ENCODE measurements at places on chromosomes 5 and 9.

- no peak for DNase-seq
Measured at GRCh38 chr5:173743641-173744343, 127.3 kb upstream of the BOD1 start.

GRCh38 chr5:142038735-142039134 lies 25.9 kb upstream of the GNPDA1 start:
- DNase-seq: no peak

- DNase-seq: no peak
Measured at GRCh38 chr5:65811004-65811403, 89.0 kb downstream of the NLN start.

GRCh38 chr5:72151646-72152045 lies 44.4 kb downstream of the MAP1B start:
- no peak for DNase-seq

GRCh38 chr5:41532485-41532884 lies 22.1 kb upstream of the PLCXD3 start:
- no peak for DNase-seq

DNA sequence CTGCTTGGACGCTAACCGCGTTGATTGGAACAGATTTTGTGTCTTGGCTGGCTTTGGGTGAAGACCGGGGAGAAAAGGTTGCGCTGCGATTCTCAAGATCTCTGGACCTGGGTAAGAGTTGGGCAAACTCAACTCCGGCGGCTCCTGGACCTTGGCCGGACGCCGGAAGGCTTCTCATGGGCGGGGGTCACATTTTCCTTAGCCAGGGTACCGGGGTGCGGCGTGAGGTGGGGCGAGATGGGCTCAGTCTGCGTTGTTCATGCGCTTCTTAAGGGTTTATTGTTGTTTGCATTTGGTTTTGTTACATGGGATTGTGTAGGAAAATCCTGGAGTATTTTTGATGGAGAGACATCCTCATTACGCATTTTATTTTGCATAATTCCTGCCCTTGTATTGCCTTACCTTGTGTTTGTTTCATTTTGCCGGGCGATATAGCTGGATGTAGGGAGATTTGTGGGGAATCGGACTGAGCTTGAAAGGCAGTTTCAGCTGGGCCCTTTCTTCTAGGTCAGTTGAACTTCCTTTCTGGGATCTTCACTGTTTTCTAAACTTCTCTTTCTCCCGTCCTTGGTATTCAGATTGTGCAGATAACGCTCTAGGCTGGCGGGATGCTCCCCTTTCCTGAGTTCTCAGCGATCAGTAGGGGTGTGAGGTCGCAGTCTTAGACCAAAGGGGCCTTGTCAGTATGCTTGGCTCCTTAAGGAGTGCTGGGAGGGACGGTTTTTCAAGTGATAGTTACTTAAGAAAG lies 524 bp downstream of the MEGF10 start:
- no peak for DNase-seq

DNA sequence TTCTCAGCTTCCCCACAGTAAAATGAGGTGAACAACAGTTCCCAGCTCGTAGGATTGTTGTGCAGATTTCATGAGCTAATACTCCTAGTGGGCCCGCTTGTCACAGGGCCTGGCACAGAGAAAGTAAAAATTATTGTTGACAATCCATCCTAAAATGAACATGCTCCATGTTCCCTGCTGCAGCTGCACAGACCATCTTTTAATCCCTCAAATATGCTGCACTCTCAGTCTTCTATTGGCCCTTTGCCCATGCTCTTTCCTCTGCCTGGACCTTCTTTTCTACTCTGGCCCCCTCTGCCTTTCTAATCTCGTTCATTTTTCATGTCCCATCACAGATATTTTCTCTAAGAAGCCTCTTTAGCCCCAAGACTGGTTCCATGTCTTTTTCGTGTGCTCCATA lies 117.7 kb upstream of the NR3C1 start:
- no peak for DNase-seq

DNA sequence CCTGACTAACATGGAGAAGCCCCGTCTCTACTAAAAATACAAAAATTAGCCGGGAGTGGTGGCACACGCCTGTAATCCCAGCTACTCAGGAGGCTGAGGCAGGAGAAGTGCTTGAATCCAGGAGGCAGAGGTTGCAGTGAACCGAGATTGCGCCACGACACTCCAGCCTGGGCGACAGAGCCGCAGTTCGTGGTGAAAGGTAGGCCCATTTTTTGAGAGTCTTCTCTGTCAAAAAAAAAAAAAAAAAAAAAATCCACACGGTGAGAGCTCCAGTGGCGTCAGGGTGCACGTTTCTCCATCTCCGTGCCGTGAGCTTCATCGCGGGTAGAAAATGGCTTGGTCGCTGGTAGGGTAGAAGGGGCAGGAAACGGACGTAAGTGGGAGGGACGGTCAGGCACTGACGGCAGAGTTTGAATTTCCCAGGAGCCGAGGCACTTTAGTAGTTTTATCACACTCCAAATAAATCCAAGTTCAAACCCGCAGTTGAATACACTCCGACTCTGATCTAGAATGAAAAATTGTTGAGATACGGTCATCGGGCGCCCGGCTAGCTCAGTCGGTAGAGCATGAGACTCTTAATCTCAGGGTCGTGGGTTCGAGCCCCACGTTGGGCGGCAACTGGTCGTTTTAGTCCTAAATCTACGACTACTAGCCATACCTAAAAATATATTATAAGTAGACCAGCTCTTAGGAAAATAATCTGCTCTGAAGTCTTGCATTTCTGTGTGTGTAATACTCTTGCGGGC lies 2.4 kb upstream of the TRIM7 start:
- DNase-seq: no peak

GRCh38 chr5:67156976-67157583 lies 39.5 kb downstream of the CD180 start:
- peak; percentile 24 for DNase-seq

- DNase-seq: no peak
Measured at GRCh38 chr9:89942643-89943042, 337.8 kb downstream of the GADD45G start.

- DNase-seq: no peak
Measured at GRCh38 chr5:99025298-99026045, 96.7 kb upstream of the CHD1 start.

- DNase-seq: no peak
Measured at GRCh38 chr5:160616712-160617497, 195.2 kb downstream of the PTTG1 start.

DNA sequence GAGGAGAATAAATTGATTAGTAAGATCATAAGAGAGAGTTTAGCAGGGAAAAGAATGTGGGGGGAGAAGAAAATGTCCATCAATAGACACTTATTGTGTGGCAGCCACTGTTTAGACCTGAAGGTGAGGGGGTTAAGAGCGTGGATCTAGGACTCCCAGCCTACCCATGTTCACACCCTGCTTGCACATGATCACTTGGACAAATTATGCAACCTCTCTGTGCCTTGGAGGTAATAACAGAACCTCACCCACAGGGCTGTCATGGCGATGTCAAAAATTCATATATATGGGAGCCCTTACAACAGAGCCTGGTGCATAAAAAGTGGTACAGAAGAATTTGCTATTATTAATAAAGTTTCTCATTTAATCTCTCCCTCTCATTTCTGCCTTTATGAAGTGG lies 86.0 kb upstream of the EQTN start:
- no peak for DNase-seq

- no peak for DNase-seq
Measured at GRCh38 chr9:115597330-115597895, 479.5 kb upstream of the TNC start.

DNA sequence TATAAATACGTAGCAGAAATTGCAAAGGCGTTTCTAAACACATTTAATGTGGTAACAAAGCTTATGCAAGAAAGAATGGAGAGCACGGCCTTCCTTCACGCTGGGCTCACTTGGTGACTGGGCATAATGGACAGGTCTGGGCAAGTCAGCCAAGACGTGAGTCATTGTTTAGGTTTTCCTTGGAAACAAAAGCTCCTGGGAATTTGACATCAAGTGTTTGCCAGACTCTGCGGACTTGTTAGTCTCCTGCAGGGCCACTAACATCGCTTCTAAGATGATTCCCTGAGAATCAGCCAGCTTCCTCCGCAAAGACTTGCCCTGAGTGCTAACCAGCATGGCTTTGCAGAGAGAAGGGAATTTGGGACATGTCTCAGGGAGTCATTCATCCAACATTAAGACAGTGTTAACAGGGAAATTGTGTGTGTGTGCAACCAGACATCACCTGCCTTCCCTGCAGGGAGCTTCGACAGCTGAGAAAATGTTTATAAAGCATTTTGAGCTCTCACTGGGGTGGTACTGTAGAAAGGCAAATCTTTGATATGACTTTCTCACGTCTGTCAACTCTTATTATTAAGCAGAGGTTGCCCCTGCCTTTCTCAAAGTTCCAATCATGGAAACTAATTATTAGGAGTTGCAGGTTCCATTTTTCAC lies 182.5 kb downstream of the NTRK2 start:
- peak; percentile 14 for DNase-seq

GRCh38 chr5:77748160-77748559 lies 28.0 kb downstream of the TBCA start:
- DNase-seq: peak; percentile 3

- peak; percentile 34 for DNase-seq
Measured at GRCh38 chr5:57221049-57221568, 47.2 kb downstream of the GPBP1 start.

Measured in NCI-H1105 treated with DMSO at 0.1 percent for 48 hours (cell line).